ENCODE measurements at places on chromosomes 7 and 10.
A peak's percentile ranks its signal among the peaks of the same experiment; 100 is the strongest.

DNA sequence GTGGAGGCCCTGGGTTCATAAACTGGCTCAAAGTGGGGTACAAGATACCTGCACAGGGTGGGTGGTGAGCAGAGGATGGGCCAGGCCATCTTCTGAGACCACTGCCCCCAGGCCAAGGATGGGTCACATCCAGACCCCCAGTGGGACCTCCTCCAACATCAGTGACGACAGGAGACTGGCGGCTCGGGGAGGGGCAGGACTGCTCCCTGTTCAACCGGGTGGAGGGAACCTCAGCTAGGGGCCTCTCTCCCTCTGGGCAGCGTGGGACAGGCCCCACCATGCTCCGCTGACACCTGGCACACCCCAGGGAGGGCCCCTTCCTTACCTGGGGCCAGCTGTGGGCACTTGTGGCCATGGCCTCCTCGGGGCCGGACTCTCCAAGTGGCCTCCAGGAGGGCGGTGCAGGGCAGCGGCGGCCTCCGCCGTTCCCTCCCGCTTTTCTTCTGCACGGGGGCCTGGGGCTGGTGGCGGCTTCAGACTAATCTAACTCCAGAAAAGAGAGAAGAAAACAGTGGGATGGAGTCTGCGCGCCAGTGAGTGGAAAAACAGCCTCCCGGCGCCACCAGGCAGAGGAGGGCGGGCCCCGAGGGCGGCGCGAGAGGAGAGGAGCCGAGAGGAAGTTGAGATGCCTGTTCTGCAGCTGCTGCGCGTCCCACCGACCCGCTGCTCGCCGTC is at the start of gene CALHM2:
TSS of gene CALHM2 (minus strand) at position 540 of the 675 bp plus-strand sequence. CDS start 2,429 bp downstream, outside the sequence.
- DNase-seq: no peak

DNA sequence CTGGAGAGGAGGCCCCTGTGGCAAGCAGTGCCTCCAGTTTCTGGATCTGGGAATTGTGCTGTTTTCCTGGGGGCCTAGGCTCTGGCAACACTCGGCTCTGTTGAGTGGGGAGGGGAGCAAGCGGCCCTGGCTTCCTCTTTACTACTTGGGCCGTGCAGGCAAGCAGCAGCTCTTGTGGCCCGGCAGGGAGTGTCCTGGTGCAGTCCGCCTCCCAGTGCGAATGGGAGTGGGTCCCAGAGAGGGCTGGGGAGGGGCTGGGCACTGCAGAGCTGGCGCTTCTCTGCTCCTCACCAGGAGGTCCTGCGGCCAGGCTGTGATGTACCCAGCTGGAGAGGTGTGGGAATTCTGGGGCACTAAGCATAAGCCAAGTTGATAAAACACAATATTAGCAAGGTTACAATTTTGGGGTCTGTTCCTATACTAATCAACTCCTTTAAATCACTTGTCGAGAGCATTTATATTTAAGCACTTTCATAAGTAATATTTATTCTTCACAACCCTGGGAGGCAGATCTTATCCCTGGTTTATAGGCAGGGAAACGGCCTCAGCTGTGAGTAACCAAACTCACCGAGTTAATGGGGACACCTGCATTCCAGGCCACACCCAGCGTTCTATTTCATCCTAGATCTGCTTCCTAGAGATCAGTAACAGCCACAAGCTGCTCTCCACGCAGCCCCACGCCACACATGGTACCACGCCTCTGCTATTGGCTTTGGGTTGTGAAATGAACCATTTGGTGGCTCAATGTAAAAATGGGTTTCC is 183.4 kb upstream of the PLXNA4 start:
- no peak for DNase-seq

DNA sequence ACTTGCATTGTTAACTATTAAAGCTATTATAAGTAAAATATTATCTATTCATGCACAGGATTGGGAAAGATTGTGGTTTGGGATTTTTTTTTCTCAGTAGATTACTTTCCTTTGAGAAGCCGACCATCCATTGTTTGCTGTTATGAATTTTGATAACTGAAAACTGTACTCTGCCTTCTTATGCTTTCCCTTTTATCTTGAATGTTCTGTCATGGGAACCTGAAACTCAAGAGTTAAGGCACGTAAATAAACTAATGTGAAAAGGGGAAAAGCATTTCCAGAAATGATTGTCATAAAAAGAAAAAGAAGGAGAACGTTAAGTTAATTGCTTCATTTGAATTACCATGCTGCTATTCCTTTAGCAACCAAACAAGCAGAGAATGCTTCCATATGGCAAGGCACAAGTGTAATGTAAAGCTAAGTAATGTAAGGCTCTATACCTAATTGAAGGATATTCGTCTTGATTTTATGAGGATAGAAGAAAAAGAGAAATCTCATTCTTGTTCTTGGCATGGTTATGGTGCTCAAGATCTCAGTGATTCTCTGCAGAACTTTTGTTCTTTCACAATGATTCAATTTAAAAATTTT is 370.8 kb downstream of the AUTS2 start:
- no peak for DNase-seq

GRCh38 chr7:125363873-125364272 is 434.2 kb upstream of the POT1 start:
- DNase-seq: no peak

DNA sequence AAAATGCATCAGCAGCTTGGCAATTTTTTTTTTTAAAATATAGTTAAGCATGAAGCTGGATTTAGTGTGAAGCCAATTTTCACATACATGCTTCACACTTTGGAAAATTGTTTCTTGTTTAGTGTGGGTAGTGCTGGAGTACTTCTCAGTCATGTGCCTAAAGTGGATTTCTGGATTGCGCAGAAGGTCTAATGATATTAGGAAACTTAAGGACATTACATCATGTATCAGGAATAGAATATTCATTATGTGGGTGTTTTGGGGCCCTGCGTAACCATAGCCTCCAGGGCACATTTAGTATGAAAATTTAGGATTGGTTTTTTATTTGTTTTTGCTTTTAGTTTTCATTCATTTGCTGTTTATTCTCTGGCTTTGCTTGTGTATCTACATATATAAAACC is 28.8 kb upstream of the BNIP3 start:
- no peak for DNase-seq

- peak; percentile 40 for DNase-seq
Observed at GRCh38 chr7:149770728-149771636, 2.4 kb downstream of the ZNF467 start.

DNA sequence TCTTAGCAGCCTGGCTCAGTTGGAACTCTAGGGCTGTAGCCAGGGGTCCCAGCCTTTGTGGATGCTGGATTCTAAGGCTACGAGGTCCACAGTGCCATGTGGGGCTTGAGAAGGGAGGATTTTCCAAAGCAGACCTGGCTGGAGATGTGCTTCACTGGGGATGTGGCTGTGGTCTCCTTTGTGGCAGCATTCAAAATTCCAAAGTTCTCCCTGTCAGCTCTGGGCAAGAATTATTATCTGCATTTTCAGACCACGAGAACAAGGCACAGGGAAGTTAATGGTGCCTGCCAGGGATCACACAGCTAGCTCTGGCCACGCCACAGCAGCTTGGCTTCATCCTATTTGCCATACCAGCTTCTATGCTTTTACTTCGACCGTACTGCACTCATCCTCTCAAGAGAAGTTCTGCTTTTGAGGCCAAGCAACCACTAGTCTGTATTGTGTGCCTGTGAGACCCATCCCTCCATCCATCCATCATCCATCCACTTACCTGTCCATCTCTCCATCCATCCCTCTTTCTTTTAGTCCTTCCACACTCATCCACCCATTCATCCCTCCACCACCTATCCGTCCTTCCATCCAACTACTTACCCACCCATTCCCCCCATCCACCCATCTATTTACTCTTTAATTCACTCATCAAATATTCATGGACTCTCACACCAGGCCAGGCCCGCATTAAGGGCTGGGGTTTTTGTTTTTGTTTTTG is 71.5 kb downstream of the ZMIZ1 start:
- no peak for DNase-seq

GRCh38 chr7:127940381-127941160 is 90.7 kb downstream of the LRRC4 start:
- no peak for DNase-seq

DNA sequence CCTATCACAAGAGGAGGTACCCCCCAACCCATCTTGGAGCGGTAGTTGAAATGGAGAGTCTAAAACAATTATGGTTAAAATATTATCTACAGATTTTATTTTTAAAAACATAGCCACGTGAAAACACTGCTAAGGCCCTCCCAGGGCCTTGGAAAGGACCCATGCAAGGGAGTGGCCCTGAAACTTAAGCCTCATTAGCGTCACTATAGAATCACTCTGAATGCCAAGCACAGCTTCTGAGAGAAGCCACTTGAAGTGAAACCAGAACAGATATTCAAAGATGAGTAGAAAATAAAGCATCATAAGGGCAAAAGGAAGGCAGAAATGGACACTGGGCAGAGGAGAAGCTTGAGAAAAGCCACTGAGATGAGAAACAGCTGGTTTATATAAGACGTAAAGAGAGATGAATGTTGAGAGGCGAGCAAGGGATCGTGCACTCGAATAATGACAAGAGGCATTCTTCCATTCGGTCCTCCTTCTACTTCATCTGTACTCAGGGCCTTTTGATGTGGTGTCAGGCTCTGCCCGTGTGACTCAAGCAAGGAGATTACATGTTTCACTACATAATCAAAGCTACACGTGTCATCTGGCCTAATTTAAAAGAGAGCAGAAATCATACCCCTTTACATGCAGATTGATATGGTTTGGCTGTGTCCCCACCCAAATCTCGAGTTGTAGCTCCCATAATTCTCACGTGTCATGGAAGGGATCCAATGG is 33.4 kb upstream of the SLC39A12 start:
- no peak for DNase-seq

GRCh38 chr7:107446988-107447387 is 22.9 kb upstream of the GPR22 start:
- DNase-seq: no peak

DNA sequence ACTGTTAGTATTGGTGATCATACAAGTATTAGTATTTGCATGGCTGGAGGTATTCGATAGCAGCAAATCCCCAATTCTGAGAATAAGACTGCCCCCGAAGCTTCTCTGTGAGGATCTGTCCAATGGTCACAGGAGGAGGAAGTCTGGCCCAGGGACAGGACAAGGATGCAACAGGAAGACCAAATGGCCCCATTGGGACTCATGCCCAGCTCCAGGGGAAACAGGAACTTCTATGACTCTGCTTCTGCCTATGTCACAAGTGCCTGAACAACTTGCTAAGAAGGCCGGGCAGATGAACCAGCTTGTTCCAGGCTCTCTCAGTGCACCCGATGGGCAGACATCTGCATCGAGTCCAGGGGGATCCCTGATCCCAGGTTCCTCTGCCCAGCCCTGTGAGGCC is 172.0 kb upstream of the GRB10 start:
- no peak for DNase-seq

DNA sequence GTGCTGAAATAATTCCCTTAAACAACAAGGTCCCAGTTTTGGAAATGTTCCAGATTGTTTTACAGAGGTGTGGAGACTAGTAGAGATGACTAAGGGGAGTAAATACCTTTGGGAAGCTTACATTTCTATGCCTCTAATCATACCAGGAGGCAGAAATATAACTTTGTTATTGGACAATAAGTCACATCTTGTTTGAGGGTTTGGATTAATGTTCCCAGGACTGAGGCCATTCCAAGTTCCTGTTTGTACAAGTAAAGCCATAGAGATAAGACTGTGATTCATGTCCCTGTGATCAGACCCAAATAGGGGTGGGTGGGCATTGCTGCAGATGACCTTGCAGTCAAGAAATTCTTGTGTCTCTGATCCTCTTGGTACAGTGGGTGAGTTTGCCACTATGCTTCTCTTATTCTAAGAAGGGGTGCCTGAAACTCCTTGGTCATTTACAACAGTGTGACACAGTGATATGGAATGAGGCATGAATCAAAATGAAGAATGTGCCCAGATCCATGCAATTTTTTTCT is 508.3 kb downstream of the SORCS3 start:
- no peak for DNase-seq

DNA sequence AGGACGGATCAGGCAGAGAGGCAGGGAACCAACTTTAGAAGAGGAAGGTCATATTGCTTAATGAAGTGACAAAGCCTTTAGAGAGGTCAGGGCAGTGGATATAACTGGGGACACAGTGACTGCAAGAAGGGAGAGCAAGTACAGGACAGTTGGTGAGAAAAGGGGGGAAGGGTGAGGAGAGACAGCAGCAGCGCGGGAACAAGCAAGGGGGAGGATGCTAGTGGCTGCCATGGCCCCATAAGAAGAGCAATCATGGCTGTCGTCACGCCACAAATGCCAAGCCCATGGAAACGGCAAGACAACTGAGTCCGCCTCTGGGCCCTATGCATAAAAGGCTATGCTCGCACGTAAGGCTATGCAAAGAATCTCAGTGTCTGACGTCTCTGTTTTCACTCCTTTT is 9.1 kb downstream of the ZNF3 start:
- DNase-seq: no peak

- no peak for DNase-seq
Observed at GRCh38 chr7:142774826-142775225, 4.1 kb downstream of the PRSS2 start.

- no peak for DNase-seq
Observed at GRCh38 chr10:60664859-60665258, 113.4 kb upstream of the CDK1 start.

DNA sequence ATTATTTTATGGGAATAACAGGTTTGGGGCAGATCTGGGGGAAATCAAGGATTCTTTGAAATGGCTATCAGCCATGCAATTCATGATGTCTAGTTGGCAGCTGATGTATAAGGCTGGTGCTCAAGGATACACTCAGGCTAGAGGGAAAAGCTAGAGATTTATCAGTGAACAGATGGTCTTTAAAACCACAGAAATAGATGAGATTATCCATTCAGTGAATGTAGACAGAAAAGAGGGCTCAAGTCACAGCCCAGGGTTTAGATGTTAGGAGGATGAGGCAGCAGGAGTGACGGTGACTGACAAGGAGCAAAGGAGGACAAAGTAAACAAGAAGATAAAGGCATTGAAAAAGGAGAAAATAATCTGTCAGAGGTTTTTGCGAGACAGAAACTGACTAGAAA is 238.7 kb downstream of the CDK14 start:
- DNase-seq: peak; percentile 87

GRCh38 chr10:18164748-18165361 is 24.6 kb downstream of the CACNB2 start:
- DNase-seq: no peak

DNA sequence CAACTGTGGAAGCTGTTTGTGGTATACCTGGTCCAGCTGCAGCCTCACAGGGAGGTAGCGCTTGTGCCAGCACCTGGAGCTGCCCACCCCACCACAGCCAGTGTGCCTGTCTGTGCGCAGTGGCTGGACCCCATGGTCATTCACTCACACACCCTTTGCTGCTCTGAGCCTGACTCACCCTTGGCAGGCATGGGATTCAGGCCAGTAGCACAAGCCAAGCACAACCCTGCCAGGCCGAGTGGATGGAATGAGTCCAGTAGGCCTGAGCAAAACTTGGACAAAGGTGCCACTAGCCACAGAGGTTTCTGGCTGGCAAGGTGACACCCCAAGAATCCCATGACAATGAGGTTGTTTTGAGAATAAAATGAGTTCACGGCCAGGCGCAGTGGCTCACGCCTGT is 19.0 kb downstream of the RBM48 start:
- DNase-seq: no peak

DNA sequence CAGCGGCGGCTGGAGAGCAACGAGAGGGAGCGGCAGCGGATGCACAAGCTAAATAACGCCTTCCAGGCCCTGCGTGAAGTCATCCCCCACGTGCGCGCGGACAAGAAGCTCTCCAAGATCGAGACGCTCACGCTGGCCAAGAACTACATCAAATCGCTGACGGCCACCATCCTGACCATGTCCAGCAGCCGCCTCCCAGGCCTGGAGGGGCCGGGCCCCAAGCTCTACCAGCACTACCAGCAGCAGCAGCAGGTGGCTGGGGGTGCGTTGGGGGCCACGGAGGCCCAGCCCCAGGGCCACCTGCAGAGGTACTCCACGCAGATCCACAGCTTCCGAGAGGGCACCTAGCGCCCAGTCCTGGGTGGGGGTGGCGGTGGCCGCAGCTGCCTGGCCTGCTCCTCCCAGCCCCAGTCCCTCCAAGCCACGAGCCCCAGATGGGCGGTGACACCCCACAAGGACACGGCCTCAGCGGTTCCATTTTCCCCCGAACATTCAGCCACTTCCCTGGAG is 1.3 kb downstream of the BHLHA15 start:
- no peak for DNase-seq

Data from NCI-H524 treated with DMSO at 0.1 percent for 48 hours (cell line).